ENCODE measurements at places on chromosomes 13 and 19.
A peak's percentile ranks its signal among the peaks of the same experiment; 100 is the strongest.

- DNase-seq: no peak
Observed at GRCh38 chr13:33179463-33179862, 106.1 kb downstream of the STARD13 start.

DNA sequence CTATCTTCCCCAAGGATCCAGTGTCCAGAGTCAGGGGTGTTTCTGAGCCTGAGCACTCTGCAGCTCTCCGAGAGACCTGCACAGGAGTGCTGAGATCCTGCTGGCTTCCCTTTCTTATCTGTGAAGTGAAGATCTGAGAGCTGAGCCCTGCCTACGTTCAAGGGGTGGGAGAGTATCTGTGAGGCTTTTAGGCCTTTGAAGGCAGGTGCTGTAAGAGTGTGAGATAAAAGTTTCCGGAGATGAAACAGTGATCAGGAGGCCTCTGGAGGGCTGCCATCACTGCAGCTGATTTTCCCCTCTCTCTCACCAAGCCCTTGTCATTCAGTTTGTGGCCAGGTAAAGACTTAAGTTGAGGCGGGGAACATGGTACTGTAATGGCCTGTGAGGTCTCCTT lies 83.1 kb downstream of the AKAP11 start:
- DNase-seq: no peak

DNA sequence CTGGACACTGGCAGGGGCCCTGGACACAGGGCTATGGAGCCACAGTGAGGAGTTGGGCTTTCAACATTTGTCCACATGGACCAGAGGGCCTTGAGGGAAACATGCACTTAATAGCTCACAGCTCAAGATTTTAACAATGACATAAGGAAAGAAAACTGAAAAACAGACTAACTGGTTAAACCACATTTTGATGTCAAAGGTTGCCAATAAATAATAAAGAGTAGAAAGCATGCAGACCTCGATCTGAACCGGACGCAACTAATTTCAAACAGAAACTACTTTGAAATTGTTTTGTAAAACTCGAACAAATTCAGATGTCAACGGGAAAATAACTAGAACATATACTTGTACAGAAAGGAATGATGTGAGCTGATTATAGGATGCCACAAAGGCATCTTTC lies 15.5 kb upstream of the ZNF888 start:
- DNase-seq: no peak

- no peak for DNase-seq
Observed at GRCh38 chr19:49361438-49362047, 673 bp downstream of the TEAD2 start.

- DNase-seq: no peak
Observed at GRCh38 chr13:94595001-94595949, 677 bp downstream of the TGDS start.

GRCh38 chr13:67642657-67643056 lies 412.5 kb upstream of the PCDH9 start:
- DNase-seq: no peak

DNA sequence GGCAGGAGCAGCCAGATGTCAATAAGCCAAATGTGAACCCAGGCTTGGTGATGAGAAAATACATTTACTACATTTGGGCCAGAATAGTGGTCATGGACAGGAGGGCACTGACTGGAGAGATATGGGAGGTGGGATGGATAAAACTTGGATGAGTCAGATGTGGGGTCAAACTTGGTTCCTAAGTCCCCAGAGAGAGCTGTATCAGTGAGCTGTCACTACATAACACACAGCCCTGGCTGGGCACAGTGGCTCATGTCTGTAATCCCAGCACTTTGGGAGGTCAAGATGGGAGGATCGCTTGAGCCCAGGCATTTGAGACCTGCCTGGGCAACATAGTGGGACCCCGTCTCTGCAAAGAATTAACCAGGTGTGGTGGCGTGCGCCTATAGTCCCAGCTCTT lies 51.6 kb upstream of the EHD2 start:
- no peak for DNase-seq

GRCh38 chr19:15108145-15108844 lies 1.1 kb downstream of the SYDE1 start:
- DNase-seq: no peak

- DNase-seq: no peak
Observed at GRCh38 chr13:41900918-41901317, 60.0 kb downstream of the VWA8 start.

GRCh38 chr19:5406816-5407215 lies 48.4 kb upstream of the ZNRF4 start:
- no peak for DNase-seq

DNA sequence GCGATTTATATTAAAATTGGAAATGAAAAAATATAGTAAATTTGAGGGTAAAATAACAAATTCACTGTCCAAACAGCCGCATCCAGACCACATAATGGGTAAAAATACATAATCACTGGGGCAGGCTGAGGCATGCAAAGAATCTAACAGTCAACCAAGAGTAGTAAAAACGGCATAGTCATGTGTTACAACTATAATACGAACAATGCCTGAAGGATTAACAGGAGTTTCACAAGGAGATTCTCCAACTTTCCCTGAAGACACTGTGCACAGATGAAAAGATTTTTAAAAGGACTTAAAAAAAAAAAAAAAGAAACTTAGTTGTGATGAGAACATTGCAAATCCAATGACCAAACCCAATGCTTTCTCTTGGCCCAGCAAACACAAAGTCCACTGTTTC lies 20.4 kb upstream of the ATXN8OS start:
- DNase-seq: no peak

DNA sequence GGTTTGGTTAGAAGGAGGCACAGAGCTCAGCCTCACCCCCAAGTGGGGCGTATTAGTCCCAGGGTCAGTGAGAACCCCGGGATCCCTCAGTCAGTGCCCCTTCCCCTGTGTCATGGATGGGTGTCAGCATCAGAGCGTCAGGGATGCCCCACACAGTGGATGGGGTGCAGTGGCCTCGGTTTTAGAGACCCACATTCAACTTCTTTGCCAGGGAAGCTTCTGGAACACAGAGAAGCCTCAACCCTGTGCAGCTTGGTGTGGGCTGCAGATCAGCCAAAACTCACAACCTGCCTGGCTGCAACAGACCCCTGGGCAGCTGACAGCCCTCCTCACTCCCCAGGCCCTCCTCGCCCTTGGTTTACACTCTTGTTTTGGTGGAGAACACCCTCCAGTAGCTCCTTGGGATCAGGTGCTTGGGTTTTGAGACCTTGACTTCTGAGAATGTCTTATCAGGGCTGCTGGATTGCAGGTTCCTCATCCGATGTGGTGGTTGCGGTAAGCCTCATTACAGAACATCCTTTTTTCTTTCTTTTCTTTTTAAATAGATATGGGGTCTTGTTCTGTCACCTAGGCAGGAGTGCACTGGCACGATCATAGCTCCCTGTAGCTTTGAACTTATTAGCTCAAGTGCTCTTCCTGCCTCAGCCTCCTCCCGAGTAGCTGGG lies 11.0 kb downstream of the ZNF333 start:
- DNase-seq: no peak

- DNase-seq: no peak
Observed at GRCh38 chr19:7260161-7260560, 34.1 kb downstream of the INSR start.

- DNase-seq: no peak
Observed at GRCh38 chr19:8811315-8812172, 20.6 kb downstream of the ZNF558 start.

DNA sequence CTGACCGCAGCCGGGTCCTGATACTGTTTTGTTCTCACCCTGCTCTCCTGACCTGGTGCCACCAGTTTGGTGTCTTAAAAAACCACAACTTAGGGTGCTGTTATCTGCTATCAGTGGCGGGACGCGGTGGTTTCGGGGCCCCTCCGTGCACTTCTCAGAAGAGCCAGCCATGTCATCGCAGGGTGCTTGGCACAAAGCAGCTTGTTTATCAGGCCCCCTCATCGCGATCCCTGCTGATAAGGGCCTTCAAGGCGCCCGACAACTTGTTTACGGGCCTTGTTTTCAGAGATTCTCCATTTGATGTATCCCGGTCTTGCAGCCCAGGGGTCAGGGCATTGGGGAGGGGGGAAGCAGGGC lies 58.1 kb upstream of the KLF2 start:
- no peak for DNase-seq

- DNase-seq: no peak
Observed at GRCh38 chr19:48741129-48741999, 954 bp upstream of the RASIP1 start.

DNA sequence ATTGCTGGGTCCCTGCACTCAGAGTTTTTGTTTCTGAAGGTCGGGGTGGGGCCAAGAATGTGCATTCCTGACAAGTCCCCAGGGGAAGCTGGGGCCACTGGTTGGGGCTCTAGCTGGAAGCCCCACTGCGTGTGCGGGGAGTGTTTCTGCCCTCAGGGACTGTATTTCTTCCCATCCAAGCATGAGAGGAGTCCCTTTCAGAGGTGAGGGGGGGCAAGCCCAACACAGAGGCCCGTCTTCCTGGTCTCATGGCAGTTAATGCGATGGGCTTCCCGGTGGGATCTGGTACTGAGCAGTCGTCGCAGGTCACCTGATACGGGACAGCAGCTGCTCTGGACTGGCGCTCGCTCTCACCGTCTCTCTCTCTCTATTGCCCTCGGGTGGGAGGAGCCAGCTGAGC lies 50.4 kb downstream of the GPR12 start:
- DNase-seq: no peak

- DNase-seq: no peak
Observed at GRCh38 chr13:75153834-75154233, 328.1 kb downstream of the TBC1D4 start.

- DNase-seq: no peak
Observed at GRCh38 chr13:29355029-29355428, 240.5 kb downstream of the SLC7A1 start.

GRCh38 chr13:110415669-110416068 lies 108.6 kb downstream of the COL4A2 start:
- DNase-seq: peak; percentile 30

DNA sequence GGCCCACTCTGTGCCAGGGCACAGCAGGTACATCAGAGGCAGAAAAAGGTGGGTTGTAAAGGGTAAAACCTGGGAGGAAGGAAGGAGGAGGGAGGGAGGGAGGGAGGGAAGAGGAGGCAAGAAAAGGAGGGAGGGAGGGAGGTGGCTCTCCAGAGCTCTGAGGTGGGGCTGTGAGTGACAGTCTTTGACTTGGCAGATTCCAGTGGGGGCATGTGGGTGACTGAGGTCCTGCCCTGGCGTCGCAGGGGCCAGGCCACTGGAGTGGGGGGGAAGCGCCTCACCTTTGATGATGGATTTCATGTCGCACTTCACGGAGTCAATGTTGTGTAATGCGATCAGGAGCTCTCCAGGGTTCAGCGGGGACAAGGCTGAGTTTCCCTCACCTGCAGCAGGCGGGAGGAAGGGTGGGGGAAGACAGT lies 6.0 kb upstream of the RSPH6A start:
- no peak for DNase-seq

- no peak for DNase-seq
Observed at GRCh38 chr19:39170386-39171231, 26.2 kb upstream of the NCCRP1 start.

DNA sequence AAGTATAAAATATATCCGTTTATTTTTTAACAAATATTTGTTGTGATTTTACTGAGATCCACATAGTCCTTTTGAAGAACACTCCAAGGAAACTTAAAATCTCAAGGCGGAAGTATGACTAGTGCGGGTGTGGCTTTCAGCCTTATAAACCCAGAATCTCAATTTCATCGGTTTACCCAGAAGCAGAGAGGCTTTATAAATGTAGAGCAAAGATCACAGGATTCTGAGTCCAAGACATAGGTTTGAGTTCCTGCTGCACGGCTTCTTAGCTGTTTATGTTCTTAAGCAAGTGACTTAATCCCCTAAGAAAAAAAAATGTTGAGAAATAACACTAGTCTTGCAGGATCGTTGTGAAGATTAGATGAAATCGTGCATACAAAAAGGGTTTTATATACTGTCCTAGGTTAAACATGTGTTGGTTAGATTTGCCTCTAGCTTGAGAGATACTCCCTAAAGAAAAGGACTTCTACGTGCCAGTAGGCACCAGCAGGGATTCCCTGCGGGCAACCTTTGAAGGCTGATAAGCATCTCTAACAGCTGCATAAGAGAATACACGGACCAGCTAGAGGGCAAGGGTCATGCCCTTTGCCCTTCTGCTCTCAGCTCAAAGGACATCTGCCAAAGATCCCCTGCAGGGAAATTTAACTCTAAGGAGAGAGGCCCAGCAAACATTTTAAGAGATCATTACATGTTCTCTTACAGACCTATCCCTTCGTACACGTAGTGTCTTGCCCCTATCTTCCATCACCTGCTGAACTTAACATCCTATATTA lies 130.4 kb upstream of the MIR17HG start:
- no peak for DNase-seq

DNA sequence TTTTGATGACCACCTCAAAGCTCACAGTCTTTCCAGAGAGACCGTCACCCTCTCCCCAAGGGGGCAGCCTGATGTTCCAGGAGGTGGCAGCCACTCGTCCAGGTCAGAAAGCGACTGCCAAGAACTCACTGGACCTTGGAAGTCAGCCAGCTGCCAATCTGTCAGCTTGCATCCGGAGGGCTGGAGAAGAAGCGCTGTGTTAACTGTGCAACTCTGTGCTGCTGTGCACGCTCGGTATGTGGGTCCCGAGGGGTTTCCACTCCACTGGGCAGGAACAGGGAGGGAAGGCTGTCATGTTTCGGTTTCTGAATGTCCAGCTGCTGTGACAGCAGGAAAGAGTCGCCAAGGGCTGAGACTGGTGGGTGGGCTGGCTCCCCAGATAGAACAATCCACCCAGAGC lies 89.2 kb downstream of the CACNA1A start:
- no peak for DNase-seq

DNA sequence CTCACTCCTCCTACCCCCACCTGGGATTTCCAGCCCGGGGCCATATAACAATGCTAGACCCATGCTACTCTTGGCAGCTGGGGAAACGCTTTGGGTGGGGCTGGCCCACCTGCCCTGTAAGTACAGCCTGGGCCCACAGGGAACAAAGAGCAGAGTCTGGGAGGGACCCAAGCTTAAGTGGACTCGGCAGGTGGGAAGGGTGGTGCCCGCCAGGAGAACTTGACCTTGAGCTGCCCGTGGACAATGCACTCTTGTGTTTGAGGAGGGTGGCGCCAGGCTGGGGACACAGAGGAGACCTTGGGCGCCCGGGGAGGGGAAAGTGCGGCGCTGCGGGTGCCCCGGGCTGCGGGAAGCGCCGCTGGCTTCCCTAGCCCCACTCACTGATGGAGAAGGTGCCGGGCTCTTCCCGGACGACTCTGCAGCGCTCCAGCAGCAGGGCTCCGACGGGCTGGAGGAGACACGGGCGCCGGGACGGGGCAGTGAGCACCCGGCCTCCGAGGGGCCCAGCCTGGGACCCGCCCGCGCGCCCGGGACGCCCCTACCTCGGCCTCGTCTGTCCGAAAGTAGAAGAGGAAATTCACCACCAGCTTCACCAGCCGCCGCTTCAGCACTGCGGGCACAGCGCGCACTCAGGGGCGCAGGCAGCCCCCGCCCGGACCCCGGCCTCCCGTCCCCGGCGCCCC lies 607 bp downstream of the PLEKHJ1 start:
- DNase-seq: no peak

GRCh38 chr13:109123971-109124370 lies 494.6 kb downstream of the MYO16 start:
- DNase-seq: no peak

- no peak for DNase-seq
Observed at GRCh38 chr13:60214213-60215055, 50.7 kb upstream of the DIAPH3 start.

- DNase-seq: peak; percentile 20
Observed at GRCh38 chr19:40147693-40148347, 43.4 kb upstream of the MAP3K10 start.
